ENCODE measurements at places on chromosomes 4 and X. TPM values are rescaled to one million over a fixed set of nuclear protein-coding genes. Genes with fewer than 3 reads are reported as not detected.

DNA sequence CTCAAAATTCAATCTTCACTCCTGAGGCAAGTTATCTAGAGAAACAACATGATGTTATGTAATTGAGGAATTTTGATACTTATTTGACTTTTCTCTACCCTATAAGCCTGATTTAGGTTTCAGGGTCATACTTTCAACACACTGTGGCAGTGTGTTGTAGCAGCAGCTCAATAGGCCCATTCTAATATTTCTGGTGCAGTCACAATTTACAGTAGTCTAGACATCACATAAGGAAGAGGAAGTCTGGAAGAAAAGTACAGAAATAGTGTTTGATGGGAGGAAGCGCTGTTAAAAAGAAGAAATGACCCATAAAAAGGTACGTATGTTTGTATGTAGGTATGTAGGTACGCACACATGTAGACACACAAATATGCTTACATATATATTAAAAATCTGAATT is 194.3 kb downstream of the ARHGAP24 start:
- no peak for DNase-seq

- no peak for DNase-seq
Observed at GRCh38 chr4:179582164-179582905, 2140.1 kb upstream of the AGA start.

- DNase-seq, result no peak
Observed at GRCh38 chr4:110897784-110898183, 274.9 kb upstream of the PITX2 start.

GRCh38 chr4:62490635-62491034 is 1290.5 kb downstream of the ADGRL3 start:
- DNase-seq, result no peak

GRCh38 chr4:120801137-120801758 is 121.3 kb downstream of the PRDM5 start:
- peak; percentile 26 for DNase-seq

DNA sequence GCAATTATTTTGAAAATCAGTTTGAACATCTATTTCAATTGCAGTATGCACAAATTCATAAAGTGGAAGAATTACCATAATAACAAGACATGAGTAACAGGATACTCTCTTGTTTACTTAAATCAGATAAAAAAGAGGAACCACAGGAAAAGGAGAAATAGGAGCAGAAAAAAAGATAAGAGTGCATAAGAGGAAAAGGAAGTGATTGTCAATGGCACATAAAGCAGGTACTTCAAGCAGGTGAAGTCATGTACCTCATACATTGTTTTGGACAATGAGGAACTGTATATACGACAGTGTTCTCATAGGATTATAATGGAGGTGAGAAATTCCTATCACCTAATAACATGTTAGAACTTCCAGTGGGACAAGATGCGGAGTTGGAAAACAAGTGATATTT is 334.5 kb upstream of the PCDH7 start:
- DNase-seq, result no peak

DNA sequence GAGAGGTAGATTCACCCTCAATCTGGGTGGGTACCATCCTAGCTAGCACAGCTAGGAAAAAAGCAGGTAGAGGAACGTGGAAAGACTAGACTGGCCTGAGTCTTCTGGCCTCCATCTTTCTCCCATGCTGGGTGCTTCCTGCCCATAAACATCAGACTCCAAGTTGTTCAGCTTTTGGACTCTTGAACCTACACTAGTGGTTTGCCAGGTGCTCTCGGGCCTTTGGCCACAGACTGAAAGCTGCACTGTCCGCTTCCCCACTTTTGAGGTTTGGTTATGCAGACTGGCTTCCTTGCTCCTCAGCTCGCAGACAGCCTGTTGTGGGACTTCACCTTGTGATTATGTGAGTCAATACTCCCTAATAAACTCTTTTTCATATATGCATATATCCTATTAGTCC is 36.4 kb upstream of the UGT2B4 start:
- no peak for DNase-seq

GRCh38 chrX:46152756-46153155 is 392.5 kb downstream of the ZNF674 start:
- no peak for DNase-seq

DNA sequence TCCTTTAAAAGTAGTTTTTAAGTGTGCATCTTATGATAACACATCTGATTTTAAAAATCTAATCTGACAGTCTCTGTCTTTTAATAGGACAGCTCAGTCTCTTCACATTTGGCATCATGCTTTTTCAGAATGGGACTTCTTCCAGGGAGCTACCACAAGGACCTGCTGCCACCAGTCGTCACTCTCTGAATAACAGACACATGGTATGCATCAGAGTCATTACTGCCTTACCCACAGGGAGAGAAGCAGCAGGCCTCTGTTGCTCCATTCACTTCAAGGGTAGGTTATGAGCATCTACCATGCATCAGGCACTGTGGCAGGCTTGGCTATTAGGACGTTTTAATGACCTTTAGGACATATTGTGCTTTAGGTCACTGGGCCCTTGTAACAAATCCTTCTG is 50.0 kb upstream of the AFAP1 start:
- DNase-seq, result no peak

- no peak for DNase-seq
Observed at GRCh38 chr4:123588631-123589241, 192.1 kb downstream of the SPRY1 start.

DNA sequence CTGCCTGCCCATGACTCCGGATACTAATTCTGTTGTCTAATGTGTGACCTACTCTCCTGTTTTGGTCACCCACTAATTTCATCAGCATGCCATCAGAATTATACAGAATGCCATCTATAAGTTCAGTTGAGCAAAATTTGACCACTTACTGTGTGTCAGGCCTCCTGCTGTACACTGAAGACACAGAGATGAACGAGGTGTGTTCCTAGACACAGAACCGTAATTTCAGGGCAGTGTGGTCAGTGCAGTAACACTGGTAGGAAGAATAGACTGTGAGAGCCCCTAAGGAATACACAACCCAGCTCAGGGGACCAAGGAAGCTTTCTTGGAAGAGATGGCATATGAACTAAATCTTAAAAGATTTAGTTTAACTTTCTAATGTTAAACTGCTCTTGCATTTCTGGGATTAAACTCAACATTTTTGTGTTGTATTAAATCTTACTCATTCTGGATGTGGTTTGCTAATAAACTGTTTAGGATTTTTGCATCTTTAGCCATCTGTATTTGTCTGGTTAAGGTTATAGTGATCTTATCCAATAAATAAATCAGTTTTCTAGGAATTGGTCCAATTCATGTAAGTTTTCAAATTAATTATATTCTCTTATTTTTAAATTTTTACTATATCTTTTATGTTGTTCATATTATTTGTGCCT is 34.3 kb downstream of the KANTR start:
- DNase-seq, result no peak

- no peak for DNase-seq
Observed at GRCh38 chr4:185904381-185904780, 92.4 kb upstream of the SORBS2 start.

DNA sequence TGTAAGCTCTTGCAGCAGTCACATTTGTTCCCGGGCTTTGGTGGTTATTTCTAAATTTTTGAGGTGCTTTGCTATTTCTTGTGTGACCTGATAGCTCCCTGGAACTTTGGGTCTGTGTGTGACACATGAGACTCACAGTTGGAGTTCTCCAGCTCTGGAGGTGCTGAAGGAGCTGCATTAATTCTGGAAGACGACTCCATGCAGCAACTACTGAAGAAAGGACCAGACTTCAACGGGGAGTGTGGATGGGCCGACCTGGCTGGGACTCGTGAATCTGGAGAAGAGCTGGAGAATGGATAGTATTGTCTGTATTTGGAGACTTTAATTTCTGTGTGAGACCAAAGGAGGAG is 1.5 kb downstream of the MRFAP1 start:
- no peak for DNase-seq

DNA sequence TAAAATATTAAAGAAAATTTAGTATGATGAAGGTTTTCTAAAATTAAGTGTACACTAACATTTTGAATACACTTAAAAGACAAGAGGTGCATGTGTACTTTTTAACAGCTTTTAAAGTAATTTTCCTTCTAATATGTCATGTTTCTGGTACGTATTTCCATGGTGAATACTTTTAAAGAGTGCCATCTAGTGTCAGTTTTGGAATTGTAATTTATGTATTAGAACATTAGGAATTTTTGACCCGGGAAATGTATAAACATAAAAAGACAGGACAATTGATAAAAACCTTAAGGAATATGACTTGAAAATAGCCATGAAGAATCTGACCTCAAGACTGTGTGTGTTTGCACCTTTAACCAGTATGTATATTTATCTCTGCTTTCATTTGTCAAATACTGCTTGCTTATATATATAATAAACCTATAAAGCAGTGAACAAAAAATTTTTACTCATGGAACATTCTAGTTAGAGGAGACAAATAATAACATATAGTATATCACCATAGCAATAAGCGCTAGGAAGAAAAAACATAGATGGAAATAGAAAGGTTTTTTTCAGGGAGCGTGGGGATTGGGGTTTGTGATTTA is 7.2 kb downstream of the GSTCD start:
- no peak for DNase-seq

DNA sequence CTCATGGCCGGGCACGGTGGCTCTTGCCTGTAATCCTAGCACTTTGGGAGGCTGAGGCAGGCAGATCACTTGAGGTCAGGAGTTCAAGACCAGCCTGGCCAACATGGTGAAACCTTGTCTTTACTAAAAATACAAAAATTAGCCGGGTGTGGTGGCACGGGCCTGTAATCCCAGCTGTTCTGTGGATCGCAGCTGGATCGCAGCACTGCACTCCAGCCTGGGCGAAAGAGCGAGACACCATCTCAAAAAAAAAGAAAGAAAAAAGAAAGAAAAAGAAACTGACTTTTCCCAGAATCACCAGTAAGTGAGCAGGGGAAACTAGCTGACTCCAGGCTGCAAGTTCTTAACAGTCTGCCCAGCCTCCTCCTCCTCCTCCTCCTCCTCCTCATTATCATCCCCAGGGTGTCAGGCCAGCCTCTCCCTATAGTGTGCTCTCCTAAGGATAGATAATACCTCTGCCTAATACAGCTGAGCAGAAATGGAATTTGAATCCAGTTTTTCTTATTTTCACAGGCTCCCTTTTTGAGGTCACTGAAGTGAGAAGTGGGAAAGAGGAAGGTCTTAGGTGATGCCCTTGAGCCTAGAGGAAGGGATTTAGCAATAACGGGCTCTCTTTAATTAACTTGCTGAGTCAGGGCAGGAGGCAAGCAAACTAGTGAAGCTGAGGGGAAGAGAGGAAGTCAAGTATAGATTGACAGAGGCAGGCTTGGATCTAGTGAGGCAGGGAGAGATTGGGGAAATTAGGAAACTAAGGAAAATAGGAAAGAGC is 11.8 kb upstream of the ELF2 start:
- DNase-seq, result no peak

- DNase-seq, result no peak
Observed at GRCh38 chr4:39802005-39802404, 104.1 kb downstream of the UBE2K start.

DNA sequence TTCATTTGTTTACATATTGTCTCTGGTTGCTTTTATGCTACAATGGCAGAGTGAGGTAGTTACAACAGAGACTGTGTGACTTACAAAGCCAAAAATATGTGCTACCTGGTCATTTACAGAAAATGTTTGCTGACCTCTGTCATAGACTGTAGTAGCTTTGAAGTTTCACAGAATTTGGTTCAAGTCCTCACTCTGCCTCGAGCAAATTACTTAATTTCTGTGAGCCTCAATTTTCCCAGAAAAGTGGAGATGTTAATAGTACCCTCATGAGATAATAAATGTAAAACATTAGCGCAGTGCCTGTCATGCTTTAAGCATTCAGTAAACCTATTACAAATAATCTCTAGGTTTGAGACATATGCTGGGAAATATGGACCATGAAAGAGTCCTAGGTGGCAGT is 18.4 kb upstream of the NRK start:
- no peak for DNase-seq

DNA sequence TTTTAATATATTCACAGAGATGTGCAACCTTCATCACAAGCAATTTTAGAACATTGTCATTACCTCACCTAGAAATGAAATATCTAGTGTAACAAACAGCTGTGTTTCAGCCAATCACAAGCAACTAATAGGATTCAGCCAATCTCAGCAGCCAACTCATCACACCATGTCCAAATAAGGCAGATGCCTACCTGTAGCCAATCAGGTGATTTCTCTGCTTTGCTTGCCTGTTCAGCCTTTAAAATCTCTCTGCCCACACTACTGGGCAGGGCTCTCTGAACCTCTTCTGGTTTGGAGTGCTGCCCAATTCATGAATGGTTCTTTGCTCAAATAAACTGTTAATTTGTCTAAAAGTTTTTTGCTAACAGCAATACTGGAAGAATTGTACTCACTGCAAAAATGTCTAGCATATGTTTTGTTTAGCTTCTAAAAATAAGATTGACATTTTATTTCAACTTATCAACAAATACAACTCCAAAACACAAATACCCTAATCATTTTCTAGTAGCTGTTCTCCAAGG is 52.4 kb upstream of the IGFBP7 start:
- DNase-seq, result no peak

- DNase-seq, result no peak
Observed at GRCh38 chr4:94813221-94813620, 55.5 kb downstream of the BMPR1B start.

DNA sequence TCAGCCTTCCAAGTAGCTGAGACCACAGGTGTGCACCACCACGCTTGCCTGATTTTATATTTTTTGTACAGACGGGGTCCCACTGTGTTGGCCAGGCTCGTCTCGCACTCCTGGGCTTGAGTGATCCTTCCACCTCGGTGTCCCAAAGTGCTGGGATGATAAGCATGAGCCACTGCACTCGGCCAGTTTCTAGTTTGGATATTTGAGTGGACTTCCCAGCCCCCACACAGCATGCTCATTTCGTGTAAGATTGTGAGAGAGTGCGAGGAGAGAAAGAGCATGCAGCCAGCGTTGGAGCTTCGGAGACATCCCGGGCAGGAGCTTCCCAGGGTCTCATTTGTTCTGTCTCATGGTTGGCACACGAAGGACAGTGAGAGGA is 31.8 kb downstream of the ARSD start:
- no peak for DNase-seq

DNA sequence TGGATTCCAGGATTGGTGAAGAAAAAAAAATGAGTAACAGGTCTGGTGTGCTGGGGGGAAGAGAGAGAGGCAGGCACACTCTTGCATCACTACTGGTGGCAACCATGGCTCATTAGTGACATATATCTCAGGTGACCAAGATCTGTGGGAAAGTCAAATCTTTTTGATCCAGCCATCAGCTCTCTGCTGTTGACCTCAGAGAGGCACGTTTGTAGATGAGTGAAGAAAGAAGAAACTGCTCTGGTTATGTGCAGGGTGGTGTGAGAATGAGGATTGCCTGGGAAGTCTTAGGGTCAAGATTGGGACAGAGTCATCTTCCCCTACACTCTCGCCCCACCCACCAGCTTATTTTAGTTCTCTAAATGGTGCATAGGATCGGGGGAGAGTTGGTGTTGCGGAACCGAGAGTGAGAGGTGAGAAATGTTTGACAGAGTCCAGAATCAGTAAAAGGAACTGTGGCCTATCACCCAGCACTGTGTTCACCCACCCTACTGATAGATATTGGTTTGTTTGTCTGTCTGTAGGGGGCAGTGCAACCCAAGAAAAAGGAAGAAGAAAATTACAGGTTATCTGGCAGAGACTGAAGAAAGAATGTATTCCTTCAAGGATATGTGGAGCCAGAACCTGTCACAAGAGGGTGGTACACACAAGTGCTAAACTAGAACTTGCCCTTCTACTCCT is 21.9 kb downstream of the ARMCX6 start:
- no peak for DNase-seq

Gene SOX3
- total RNA-seq, result not detected

Gene MAGEC1
- total RNA-seq, result not detected

Gene ARHGAP36
- not detected for total RNA-seq

Gene WDR17
- 0.73 TPM for total RNA-seq

Gene RAI2
- total RNA-seq, result 16.3 TPM

Gene CSN3
- total RNA-seq, result not detected

Measured in heart right ventricle (tissue), 16 donors.